Activated CD4-positive, CD25-positive, alpha-beta regulatory T cell (primary cell): ENCODE measurements at places on chromosomes 11 and 22.
A peak's percentile ranks its signal among the peaks of the same experiment; 100 is the strongest.

GRCh38 chr11:35681163-35681767 is 18.7 kb downstream of the TRIM44 start:
- DNase-seq = no peak

- no peak for DNase-seq
Measured at GRCh38 chr11:1333860-1334259, 24.4 kb upstream of the TOLLIP start.

DNA sequence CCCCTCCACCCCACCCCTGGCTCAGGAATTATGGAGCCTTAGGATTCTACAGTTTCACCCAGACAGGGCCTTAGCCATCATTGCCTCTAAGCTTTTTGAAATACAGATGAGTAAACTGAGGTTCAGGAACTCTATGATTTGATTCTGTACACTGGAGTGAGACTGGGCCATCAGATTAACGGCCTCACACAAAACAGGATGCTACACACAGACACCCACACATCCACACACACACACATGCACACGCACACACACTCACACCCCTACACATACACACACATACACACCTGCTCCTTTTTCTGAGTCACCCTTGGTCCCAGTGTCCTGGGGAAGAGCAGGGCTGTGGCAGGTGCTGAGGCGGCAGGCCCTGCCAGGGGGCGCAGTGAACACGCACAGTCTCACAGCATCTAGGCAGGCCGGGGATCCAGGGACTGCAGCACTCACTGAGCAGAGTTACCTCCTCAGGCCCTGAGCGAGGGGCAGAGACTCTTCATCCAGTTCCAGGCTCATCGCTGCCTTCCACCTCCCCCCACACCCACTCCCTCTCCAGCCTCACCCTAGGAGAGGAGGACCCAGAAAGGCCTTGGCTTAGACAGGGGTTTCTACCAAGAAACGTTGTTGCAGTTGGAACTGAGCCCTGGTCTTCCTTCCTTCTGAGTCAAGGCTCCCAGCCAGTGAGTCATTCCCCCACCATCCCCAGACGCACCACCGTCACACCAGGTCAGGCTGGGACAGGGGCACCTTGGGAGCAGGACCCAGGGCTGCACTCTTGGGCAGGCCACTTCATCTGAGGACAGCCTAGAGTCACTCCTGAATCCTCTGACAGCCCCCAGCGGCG is 89.8 kb upstream of the PARVA start:
- no peak for DNase-seq

DNA sequence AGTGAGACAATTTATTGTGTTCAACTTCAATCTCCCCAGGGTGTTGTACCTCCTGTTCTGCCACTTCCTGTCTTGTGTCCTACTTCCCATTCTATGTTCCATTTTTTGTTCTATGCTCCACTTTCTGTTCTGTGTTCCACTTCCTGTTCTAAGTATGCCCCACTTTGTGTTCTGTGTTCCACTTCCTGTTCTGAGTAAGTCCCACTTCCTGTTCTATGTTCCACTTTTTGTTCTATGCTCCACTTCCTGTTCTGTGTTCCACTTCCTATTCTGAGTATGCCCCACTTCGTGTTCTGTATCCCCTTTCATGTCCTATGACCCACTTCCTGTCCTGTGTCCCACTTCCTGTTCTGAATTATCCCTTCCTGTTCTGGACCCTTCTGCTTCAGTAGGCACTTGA is 732.7 kb downstream of the TBC1D22A start:
- DNase-seq = no peak

GRCh38 chr11:2270322-2271076 is at the start of gene ASCL2:
TSS of gene ASCL2 (minus strand) at chr11:2270588. CDS start at chr11:2270332, 256 bp downstream.
- no peak for DNase-seq

DNA sequence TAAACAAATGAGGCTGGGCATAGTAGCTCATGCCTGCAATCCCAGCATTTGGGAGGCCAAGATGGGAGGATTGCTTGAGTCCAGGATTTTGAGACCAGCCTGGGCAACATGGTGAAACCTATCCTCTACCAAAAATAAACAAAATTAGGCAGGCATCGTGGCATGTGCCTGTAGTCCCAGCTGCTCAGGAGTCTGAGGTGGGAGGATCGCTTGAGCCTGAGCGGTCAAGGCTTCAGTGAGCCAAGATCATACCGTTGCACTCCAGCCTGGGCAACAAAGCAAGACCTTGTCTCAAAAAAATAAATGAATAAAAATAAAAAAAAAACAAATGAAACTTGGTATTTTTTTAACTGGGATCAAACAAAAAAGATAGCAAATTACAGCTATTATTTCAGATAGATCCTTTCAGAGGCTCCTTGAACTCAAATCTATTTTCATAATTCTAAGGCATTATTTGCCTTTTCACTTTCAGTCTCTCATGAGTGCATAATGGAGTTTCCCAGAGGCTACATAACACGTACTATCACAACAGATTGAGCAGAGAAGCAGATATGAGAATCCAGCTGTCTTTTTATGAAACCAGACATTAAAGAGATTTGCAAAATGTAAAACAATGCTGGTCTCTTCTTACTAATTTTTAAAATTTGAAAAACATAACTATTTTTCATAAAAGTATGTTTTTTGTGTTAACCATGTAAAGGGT is 23.1 kb downstream of the DDIAS start:
- DNase-seq = no peak

GRCh38 chr11:48090174-48090573 is 109.8 kb downstream of the PTPRJ start:
- no peak for DNase-seq

DNA sequence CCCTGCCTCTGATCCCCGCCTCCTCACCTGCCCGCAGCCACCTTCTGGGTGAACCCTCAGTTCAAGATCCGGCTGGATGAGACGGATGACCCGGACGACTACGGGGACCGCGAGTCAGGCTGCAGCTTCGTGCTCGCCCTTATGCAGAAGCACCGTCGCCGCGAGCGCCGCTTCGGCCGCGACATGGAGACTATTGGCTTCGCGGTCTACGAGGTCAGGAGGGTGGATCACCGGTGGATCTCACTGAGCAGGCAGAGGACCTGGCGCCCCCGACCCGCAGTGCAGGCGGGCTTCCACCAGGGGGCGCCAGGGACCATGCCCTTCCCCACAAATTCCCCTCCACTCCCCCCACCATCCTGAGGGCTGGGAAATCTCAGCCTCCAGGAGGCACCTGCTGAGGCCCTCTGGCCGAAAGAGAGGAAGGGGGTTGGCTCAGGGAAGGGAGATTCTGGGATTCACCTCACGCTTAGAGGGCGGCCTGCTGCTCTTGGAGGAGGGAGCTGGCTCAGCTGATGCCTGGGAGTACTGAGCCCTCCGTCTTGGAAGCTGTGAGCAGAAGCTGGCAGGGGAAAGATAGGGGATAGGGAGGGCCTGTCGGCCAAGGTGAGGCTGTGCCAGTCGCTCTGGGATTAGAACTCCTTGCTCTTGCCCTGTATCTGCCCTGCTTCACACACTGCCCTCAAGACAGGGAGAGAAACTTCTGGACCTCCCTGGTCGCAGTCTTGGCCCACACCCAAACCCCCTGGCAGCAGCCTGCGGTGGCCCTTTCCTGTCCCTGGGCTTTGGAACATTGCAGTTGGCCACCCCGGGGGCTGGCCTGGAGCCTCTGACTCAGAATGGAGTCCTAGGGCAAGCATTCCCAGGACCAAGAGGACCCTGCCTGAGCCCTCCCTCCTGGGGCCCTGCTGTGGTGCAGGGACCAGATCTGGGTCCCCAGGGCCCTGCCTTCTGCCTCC is 23.2 kb downstream of the CAPN1 start:
- peak; percentile 36 for DNase-seq

- no peak for DNase-seq
Measured at GRCh38 chr11:13923182-13923581, 39.3 kb upstream of the SPON1 start.

GRCh38 chr11:127136438-127136837 is 135.9 kb upstream of the KIRREL3 start:
- DNase-seq = no peak

- DNase-seq = no peak
Measured at GRCh38 chr11:8487261-8487660, 106.8 kb downstream of the STK33 start.

- DNase-seq = no peak
Measured at GRCh38 chr11:965206-965775, 39.6 kb downstream of the AP2A2 start.

DNA sequence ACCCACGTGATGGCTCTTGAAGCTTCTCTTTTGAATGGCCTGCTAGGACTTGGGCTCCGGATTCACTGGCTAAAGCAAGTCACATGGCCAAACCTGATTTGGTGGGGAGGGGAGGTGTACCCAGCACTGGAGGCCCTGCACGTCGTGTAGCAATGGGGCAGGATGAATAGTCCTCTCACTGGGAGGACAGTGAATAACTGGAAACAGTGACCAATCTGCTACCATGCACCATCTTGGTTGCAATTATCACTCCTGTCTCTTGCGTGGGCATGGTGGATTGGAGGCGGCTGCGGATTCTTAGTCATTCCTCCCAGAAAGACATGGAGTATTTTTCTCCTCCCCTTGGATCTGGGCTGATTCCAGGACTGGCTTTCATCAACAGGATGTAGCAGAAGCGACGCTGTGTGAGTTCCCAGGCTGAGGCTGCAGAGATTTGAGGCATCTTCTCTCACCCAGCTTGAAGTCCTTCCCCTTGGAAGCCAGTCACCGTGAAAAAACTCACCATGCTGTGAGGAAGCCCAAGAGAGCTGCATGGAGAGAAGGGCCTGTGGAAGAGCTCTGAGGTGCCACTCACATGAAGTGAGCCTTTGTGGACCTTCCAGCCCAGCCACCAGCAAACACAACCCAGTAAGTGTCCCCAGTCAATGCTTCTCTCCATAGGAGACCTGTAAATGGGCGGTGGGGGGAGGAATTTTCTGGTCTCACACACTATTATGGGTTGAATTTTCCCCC is 70.4 kb downstream of the IGLL1 start:
- no peak for DNase-seq

DNA sequence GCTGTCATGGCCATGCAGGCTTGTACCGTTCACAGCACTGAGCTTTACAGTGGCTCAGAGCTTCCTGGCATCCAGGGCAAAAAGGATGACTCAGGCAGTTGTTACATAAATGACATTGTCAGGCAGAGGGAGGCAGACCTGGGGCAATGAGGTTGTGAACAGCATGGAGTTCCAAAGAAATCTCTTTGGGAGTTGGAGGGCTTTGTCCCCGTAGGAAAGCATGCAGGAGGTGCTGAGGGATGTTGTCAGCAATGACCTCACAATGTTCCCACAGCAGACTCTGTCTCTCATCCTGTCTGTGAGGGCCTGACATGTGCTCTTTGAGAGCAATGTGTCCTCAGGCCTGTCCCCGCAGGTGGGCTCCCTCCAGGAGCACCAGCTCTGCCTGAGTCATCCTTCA is 25.9 kb upstream of the PDE2A start:
- no peak for DNase-seq

GRCh38 chr11:11659567-11660362 is 38.0 kb upstream of the GALNT18 start:
- DNase-seq = no peak

- DNase-seq = no peak
Measured at GRCh38 chr22:29442976-29443375, 4.6 kb downstream of the RFPL1 start.

- no peak for DNase-seq
Measured at GRCh38 chr11:111417011-111417765, 38.1 kb upstream of the POU2AF1 start.

DNA sequence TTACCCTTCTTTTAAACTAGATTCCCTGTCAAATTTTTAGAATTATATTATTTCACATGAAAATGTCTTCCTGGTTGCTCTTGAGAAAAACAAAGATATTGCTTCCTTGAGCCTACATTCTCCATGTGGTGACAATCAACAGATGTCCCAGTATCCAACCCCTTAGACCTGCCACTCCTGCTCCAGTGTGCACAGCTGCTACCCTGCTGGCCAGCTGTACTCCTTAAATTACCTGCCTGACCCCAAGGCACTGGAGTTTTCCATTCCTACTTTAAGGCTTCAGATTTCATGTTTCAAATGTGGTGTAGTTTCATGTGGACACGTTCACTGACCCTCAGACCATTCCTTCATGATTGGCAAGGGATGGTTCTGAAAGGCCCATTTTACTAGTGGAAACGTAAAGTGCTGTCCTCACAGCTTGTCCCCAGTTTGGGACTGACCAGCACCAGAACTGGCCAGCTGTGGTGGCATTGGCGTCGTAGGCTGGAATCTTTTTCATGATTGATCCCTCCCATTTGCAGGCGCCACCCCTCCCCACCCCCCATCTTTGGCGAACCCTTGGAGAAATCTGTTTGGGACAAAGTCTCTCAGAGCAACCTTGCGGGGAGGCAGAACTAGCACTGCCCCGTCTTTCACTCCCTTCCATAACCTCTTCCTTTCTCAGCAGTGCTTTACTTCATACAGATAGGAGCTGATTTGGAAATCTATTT is 123.5 kb downstream of the DBX1 start:
- DNase-seq = no peak

- no peak for DNase-seq
Measured at GRCh38 chr11:14357881-14358728, 878 bp downstream of the RRAS2 start.
